ENCODE measurements at places on chromosomes 2 and 18.
A peak's percentile ranks its signal among the peaks of the same experiment; 100 is the strongest.

- DNase-seq = no peak
These were observed 140.4 kb upstream of the RNF152 start for GRCh38 chr18:62033207-62033606.

DNA sequence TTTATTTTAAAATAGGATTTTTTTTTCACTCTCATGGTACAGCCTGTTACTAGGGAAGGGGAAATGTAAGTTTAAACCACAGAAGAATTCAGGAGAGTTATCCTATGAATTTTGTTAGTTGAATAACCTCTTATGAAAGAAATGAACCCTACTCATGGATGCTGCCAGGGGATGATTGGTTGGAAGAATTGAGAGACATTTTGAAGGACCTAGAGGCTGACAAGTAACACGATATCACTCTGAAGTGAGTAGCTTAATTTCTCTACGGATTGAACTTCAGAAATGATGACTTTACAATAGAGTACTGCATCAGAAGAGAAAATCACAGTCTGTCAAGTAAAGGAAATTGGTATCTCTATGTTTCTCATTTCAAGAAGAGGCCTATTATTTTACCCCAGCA lies 1346.2 kb downstream of the SUCLG1 start:
- no peak for DNase-seq

GRCh38 chr2:156192468-156192867 lies 140.1 kb downstream of the NR4A2 start:
- no peak for DNase-seq

GRCh38 chr2:222561817-222562645 lies 93.9 kb downstream of the FARSB start:
- peak; percentile 70 for DNase-seq

DNA sequence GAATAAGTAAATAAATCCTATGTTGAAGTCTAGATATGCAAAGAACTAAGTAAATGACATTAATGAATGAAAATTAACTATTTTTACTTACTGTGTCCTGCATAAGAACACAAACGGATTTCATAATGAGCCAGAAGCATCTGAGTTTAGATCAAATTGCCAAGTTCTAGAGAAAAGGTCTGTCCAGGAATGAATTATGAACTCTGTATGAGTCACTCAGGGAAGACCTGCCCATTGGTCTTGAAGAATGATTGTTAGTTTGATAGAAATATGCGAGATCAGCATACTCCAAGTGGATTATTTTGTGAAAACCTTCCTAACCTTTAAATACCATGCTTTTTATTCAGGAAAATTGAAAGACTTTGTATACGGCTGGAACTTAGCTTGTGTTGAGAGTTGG lies 189.5 kb downstream of the DOK6 start:
- DNase-seq = no peak

DNA sequence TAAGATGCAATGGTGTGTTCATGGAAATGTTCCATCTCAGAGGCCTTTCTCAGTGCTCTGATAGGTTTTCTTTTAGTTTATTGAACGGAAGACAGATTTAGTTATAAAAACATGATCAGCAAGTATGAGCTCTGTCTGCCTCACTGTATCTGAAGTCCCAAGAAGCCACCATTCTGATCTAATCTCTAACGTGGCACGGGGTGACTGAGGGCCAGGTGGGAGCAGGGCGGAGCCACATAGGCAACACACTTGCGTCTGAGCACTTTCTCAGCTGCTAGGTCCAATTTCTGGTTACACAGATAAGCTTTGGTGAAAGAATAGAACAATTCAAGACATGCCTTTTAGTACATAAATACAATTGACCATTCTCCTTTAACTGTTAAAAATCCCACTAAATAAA lies 60.4 kb downstream of the SNTG2 start:
- no peak for DNase-seq

GRCh38 chr2:208999911-209000310 lies 423.9 kb upstream of the MAP2 start:
- no peak for DNase-seq

DNA sequence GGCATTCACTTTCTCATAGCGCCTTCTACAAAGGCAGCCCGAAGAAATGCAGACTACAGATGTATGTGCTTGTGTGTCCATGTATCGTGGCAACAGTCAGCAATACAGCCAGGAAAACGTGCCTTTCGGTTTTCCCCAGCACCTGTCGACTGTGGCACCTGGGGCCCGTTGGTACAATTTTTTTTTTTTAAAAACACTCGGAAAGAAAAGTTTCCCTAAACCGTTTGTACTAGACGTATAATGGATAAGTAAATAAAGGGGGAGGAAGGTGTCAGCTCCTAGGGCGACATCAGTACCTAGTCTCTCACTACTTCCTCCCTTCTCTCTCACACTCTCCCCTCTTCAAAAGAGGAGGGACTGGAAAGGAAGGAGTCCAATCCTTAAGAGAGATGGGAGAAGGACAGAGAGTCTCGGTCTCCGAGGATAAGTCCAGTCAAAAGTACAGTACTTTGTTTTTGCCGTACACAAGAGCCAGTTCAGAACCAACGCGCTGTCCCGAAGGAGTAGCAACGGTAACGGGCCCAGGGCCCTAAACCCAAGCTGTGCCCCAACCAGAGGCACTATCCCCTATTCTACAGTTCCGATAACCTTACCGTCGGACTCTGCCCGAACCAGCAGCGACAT lies 759 bp downstream of the PPP4R3B start:
- DNase-seq = peak; percentile 31

DNA sequence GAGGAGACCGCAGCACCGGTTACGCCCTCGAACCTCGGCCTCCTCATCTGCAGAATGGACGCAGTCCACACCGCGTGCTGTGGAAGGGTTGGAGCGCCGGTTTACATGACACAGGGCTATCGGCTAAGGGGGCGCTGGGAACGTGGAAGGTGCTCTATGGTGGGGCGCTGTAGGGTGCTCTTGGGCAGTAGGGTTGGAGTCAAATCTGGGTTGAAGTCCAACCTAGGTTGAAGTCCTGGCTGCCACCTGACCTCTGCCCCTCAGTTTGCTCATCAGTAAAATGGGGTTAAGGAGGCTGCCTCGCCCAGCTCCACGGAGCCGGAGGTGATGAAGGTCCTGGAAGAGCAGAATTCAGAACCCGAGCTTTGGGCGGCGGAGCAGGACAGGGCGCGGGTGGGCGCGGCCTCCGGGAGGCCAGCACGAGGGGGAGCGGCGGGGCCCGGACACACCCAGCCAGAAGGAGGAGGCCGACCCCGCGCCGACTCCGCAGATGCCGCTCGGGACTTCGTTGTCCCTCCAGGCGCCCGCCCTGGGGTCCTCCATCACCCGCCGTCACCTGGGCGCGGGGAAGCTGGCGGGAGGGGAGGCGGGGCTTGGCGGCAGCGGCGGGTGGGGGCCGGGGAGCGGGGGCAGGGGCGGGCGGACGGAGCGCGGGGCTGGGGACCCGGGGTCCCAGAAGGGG lies 558 bp upstream of the GAREM2 start:
- DNase-seq = peak; percentile 45
